ENCODE measurements at places on chromosomes 16 and 17.

DNA sequence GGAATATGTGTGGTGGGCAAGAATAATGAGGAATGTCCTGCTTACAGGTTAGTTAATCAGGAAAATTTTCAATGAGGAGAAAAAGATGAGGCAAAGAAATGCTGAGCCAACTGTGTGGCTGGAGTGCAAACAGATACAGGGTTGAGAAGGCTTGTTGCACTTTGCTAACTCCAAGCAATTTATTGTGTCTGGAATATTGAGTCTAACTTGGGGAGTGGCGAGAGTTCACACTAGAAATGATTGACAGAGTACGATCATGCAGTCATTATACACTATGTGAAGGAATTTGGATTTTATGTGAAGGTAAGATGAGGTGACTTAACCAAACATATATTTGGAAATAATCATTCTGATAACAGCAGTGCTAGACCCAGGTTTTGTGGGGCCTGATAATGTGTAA, 185.0 kb upstream of the ELAC2 start:
- DNase-seq = no peak

- no peak for DNase-seq
Measured at GRCh38 chr16:820748-821147, 20.2 kb upstream of the GNG13 start.

DNA sequence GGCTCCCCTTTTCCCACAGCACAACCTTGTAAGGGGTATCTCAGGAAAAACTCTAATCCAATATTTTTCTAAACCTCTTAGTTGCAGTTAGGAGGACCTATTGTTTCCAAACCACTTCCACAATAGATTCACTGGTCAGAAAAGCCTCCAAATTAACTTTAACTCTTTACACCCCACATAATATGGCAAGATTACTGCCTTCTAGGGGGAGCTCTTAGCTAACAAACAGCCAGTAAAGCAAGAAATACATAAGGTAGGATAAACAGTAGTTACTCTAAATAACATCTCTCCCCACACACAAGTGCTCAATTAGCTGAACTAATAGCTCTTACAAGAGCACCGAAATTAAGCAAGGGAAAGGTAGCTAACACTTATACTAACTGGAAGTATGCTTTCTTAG, 192.1 kb upstream of the KIF2B start:
- DNase-seq = no peak

DNA sequence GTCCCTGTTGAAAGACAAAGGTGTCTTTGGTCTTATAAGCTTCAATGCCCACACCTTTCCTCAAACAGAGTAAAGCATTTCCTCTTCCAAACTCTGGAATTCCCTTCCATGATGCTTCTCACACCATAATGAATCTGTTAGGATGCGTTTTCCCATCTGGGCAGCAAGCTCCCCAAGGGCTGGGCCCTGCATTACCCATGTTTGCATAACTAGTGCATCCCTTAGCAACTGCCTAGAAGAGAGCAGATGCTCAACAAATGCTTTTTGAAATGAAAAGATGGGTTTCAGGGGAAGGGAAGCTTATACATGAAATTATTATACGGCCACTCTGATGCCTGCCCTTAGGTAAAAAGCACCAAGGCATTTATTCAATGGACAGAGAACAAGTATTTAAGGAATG, 124.5 kb upstream of the CCL2 start:
- no peak for DNase-seq

DNA sequence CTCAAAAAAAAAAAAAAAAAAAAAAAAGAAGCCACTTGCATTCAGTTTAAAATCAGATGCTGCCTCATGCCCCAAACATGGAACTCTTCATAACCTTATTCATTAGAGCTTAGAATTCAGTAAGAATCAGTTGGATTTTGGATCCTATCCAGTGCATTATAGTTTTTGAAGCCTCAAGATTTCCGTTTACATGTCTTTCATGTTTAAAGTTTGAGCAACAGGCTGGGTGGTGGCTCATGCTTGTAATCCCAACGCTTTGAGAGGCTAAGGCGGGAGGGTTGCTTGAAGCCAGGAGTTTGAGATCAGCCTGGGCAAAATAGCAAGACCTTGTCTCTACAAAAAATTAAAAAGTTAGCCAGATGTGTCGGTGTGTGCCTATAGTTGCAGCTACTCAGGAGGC, 55.0 kb downstream of the SNTB2 start:
- no peak for DNase-seq

DNA sequence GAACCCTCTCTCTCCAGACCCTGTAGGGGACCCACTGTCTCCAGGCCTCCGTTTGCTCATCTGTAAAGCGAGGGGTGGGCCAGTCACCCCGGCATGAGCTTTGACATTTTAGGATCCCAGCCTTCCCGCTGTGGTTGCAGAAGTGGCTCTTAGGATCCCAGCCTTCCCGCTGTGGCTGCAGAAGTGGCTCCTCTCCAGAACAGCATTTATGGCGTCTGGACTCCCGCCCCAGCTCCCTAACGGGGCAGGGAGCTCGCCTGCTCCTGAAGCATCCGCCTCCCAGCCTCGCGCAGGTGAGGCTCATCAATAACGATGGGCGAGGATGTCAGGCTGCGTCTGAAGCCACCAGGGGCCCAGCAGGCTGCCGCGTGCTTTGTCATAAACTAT, 222.3 kb upstream of the TNRC6C start:
- no peak for DNase-seq

DNA sequence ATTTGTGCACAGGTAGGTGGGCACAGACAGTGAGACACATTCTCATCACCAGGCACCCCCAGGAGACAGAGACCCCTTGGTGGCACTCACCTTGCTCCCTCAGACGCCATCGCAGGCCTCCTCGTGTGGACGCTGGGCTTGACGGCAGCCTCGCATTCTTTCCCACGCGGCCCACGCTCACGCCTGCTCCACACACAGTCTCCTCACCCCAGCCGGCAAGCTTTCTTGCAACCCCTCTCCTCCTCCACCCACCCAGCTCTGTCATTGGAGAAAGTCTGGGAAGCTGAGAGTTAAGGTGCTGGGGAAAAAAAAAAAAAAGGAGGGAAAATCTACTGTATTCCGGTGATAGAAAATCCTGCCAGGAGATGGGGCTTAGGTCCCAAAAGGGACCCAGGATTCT, 14.8 kb downstream of the SGCA start:
- DNase-seq = no peak

GRCh38 chr16:58948244-58948643, 214.1 kb upstream of the GOT2 start:
- no peak for DNase-seq

DNA sequence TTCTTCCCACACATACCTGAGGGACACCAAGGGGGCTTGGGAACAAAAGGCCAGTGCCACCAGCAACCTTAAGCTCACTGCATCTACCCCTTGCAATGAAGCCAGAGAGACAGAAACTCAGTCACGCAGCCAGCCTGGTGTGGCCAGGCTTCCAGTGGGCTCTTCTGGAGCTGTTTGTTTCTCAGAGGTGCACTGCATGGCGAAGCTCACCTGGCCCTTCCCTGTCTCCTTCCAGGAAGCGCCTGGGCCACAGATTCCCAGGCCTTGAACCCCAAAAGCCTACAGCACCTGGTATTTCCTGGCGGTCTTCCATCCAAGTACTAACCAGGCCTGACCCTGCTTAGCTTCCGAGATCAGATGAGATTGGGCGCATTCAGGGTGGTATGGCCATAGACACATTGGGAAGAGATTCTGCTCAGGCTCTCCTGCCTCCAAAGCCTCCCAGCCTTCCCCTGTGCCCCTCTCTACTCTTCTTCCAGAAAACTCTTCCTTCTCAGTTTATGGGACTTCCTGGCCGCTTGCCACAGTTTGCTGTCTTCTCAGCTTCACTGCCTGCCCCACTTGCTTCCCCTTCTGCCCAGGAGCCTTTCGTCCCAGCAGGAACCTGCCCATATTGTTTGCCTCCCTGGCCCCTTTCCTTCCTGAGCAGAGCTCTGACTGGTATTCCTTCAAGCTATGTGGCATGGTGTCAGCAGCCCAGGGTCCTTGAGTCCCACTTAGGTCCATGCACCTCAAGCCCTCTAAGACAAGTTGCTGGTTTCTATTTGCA, 1.6 kb downstream of the CISD3 start:
- DNase-seq = no peak

GRCh38 chr16:50531359-50531758, 16.8 kb upstream of the NKD1 start:
- no peak for DNase-seq

DNA sequence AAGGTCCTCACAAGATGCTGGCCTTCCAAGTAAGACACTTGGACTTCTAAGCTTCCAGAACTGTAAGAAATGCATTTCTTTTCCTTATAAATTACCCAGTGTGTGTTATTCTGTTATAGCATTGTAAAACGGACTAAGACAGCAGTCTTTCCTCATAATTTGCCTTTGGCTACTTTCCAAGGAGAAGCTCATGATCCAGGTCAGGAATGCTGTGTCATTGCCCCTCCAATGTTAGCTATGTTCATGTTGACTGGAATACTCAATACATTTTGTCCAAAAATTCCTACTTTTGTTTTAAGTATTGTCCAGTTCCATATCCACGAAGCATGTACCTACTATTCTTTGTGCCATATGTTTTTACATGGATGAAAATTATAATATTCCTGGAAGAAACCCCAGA, 234.6 kb downstream of the HS3ST3A1 start:
- DNase-seq = no peak

DNA sequence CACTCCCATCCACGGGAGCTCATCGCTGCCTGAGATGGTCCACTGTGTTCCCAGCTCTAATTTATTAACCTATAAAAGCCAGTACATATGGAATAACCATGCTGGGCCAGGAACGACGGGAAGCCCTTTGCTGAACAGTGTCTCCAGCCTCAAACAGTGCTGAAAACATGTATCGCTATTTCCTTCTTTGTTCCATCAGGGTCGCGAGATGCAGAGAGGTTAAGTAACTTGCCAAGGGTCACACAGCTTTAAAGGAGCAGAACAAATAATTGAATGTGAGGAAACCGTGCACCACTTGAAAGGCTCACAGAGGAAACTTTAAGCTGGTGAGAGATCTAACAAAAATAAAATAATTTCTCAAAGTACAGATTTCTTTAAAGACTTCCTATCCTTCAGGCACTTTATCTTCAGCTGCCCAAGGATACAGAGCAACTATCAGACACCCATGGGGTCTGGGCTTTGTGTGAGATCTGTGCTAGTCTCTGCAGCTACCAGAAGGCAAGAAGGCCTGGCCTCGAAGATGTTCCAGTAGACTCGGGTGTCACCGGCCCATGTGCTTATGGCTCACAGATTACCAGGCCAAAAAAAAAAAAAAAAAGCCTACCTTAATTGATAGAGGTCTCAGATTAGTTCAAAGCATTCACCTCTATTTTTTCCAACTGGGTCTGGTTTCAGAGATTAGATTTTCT, 207.8 kb upstream of the FOXF1 start:
- no peak for DNase-seq

GRCh38 chr16:46857368-46857945, 26.5 kb upstream of the C16orf87 start:
- DNase-seq = no peak

DNA sequence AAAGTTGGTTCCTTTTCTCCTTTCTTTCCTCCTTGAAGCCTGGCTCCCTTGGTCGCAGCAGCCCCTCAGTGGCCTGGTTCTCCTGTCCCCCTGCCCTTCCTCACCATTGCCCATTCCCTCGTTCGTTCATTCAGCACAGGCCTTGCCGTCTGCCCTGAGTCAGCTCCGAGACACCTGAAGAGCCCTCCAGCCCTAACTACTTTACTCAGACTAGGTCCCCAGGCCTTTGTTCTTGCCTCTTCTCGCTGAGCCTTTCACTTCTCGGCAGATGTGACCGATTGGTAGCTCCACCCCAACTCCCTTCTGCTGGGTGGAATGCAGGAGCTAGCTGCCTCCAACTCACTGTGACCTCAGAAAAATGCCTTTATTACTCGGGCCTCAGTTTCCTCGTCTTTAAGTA, 7.0 kb upstream of the ADAM11 start:
- DNase-seq = no peak

DNA sequence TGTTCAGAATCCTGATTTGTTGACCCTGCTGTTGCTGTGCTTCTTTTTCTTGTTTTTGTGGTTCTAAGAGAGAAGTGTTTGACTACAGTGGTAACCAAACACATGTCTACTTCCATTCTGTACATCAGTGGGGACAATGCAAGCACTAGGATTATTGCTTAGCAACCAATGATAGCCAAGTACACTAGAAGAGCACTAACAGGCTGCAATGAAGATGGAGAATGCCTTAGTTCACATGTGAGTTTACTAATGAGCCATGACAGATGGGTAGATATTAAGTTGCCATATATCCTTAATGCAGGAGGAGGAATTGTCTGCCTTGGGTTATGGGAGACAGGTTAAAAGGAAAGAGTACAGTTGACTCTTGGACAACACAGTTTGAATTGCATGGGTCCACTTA, 8.3 kb downstream of the EFCAB5 start:
- DNase-seq = no peak

- DNase-seq = no peak
Measured at GRCh38 chr16:68345958-68346635, 35.3 kb downstream of the PRMT7 start.

GRCh38 chr16:85393674-85394451, 219.3 kb upstream of the GSE1 start:
- peak; percentile 49 for DNase-seq

DNA sequence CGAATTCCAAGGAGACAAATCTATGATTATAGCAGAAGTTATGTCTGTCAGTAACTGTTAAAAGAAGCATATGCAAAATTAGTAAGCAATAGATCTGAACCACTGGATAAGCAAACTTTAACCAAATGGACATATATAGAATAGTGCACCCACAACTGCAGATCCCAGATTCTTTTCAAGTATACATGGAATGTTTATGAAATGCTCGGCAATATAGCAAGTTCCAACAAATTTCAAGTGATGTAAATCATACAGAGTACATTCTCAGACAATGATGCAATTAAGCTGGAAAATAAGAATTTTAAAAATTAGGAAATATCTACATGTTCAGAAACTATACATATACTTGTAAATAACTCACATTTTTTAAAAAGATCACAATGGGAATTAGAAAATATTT, 8.4 kb upstream of the HELZ start:
- no peak for DNase-seq

- DNase-seq = no peak
Measured at GRCh38 chr16:58127033-58127556, 2.1 kb downstream of the CFAP20 start.

DNA sequence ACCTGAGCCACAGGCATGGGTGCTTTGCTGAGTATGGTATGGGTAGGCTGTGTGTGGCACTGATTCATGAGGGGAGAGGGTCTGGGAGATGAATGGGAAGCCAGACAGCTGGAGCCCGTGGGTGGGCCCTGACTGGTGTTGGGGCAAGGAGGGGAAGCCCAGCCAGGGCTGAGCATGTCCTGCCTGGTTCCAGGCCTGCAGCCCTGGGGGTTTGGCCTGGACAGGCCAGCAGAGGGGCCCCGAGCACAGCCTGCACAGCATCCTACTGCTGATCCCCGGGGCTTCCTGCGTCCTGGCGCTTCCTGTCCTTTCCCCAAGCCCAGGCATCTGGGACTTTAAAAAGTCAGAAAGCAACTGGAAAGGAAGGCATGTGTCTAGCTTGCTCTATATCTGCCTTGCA, 4.6 kb upstream of the MVD start:
- DNase-seq = no peak

GRCh38 chr17:63431618-63431938, 14.5 kb downstream of the CYB561 start:
- DNase-seq = no peak

GRCh38 chr16:86138121-86139085, 239.4 kb downstream of the IRF8 start:
- no peak for DNase-seq

Data from stimulated activated CD8-positive, alpha-beta memory T cell treated with anti-CD3 and anti-CD28 coated beads, Interleukin-2, amount 100 ng/mL, for 1 hour (primary cell).